ENCODE measurements at places on chromosomes 2 and 18.

GRCh38 chr2:121125350-121125749 is 159.7 kb downstream of the TFCP2L1 start:
- no peak for DNase-seq

DNA sequence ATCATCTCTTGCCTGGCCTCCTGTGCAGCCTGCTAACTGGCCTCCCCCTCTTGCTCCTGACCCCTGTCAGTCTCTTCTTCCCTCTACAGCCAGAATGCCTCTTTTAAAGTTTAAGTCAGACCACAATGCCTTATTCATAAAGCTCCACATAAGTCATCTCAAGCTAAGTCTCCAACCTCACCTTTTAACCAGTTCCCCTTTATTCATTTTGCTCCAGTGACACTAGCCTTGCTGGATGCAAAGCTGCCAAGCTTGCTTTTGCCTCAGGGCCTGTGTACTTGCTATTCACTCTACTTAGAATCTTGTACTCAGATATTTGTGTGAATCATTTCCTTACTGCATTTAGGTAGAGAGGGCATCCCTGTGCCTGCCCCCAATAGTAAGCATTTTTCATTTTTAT is 180.9 kb downstream of the PDE1A start:
- DNase-seq = no peak

- DNase-seq = no peak
These were observed 406.1 kb upstream of the SOX11 start for GRCh38 chr2:5285872-5286769.

DNA sequence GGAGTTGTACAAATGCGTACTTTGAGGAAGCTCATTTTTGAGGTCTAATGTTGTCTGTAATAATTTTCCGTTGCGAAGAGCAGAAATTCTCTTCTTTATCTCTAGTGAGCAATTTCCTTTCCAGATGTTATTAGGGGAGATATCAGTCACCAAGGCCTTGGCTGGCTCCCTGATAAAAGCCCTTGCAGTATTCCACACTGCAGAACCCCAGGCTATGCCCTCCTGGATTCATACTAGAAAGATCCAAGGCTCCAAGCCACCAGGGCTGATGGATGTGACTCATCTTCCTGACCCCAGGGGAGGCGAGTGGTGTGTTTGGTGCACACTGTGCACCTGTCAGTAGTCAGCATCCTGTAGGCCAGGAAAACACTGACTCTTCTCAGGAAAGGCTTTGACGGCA is 34.7 kb downstream of the INO80C start:
- no peak for DNase-seq

DNA sequence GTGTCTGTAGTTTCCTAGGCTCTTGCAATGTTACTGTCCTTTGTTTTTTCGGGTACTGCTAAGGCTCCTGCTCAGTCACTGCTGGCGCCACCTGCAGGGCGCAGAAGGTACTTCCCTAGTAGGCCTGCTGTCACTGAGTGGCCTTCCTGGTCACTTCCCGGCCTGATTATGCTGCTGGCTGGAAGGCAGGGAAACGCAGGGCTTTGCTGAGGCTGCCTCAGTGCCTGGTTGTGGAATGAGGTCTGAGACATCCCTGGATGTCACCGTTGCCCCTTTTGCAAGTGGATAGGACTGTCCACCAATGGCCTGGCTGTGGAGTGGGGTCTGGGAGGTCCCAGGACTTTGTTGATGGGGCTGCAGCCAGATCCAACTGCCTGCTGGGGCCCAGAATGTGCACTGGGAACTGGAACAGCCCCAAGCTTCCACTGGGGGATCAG is 13.1 kb downstream of the DAW1 start:
- DNase-seq = peak; percentile 56

DNA sequence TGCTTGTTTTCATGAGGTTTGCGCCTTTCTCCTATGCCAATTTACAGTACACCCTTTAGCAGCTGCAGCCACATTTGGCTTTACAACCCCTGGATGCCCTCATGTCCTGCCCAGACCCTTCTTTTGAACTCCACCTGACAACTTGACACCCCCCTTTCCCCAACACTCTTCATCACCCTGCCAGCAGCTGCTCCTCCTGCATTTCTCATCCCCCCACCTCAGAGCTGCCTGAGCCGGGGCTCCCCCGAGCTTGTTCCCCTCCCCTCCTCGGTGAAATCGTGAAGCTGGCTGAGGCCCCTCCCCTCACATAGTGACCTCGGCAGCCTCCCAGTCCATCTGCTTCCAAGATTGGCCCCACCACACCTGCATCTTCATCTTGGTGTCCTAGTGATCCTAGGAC is 40.5 kb downstream of the LRRFIP1 start:
- DNase-seq = no peak

- DNase-seq = no peak
These were observed 32.7 kb downstream of the ALMS1 start for GRCh38 chr2:73418343-73418742.

DNA sequence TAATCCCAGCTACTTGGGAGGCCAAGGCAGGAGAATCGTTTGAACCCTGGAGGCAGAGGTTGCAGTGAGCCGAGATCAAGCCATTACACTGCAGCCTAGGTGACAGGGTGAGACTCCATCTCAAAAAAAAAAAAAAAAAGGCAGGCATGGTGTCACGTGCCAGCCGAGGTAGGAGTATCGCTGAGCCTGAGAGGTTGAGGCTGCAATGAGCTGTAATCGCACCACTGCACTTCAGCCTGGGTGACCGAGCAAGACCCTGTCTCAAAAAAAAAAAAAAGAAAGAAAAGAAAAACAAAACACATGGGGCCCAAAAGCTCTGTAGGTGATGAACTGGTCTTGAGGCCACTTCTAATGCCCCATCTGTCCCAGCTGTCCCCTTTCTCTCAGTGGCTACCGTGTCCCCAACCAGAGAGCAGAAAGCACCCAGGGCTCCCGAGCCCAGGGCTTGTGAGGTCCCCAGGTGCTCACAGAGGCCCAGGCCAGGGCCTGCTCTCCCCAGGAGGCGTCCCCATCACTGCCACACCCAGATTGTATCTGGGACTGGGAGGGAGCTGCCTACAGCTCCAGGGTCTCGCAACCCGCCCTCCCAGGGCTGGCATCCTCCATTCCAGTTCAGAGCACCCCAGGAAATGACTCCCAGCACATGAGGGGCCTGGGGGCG is 8.5 kb downstream of the KLHL30 start:
- no peak for DNase-seq

- DNase-seq = no peak
These were observed 59.6 kb downstream of the CABYR start for GRCh38 chr18:24198461-24198860.

DNA sequence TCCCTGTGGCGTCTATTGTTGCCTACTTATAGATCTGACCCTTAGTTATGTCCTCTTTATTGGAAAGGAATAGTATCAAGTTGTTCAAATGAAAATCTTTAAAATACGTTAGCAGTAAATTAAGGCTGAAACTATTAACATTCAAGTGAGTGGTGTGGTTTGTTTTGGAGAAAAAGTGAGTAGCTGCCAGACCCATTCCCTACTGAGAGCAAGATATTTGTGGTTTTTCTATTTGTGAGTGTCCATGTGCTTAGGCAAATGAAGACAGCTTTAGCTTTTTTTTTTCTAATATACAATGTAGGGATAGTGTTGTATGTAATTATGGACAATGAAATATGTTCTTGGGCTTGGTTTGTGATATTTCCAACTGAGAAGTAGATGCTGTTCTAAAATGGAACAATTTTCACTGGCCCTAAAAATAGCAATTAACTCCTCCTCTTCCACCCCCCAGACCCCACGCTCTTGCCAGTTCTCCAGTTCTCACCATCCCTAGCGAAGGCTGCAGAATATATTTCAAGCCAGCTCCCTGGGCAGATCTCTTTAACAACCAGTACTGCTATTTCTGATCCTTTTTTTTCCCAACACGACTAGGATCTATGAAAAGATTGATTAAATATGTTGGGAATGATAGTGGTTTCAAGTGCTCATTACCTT is 83.1 kb downstream of the CCDC85A start:
- no peak for DNase-seq

DNA sequence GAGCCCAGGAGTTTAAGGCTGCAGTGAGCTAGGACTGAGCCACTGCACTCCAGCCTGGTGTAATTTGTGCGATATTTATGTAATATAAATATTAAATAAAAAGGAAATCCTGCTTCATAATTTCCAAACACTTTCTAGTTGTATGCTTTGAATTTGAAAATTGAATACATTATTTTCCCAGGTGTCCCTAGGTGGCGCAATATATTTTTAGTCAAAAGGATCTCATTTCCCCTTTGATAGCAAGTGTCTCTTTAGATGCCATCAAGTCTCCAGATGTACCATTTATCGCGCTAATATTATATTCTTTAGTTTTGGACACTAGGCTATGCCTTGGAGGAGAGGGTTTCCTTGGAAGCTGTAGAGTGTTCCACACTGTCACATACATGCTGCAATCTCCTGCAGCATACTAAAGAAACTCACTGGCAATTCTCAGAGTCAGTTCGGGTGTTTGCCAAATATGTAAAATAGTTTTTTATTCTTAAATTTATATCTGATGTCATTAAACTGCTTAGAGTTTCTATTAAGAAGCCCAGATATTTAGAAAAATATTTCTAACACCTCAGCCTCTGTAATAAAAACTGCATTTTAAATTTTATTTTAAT is 5.6 kb upstream of the WDR7 start:
- DNase-seq = no peak

DNA sequence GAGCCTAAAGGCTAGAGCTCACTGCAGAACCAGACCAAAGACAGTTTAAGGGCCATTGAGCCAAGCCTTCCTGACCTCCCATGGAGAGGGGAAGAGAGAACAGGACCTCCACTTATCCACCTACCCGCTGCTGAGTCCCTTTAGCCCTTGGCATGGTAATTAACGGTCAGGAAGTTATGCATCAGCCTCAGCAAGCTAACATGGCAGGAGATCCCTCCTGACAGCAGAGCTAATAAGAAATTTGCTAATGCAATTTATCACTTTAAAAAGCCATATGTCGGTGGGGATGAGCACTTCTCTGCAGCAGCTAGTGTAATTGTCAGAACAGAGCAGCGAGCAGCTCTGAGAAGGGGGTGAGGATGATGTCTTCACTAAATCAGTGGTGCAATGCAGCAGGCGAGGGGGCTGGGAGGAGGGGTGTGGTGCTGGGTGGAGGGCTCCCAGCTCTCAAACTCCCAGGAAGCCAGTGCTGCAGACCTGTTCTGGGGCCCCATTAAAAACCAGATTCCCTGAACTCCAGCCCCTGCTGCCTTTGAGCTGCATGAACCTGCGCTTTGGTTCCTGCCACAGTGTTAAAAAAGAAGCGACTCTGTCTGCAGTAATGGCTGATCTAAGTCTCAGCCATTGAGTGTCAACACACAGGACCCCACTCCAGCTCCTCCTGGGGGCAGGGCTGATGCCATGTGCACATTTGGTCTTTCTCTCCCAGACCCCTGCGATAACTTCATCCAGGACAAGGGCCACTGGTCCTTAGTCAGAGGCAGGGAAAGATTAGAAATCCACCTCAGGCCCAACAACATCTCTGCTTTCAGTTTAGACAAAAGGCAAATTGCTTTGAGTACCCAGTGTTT is 84.2 kb upstream of the STPG4 start:
- no peak for DNase-seq

GRCh38 chr18:28108814-28109213 is 68.1 kb downstream of the CDH2 start:
- DNase-seq = no peak

GRCh38 chr2:101274142-101274541 is 21.5 kb downstream of the CNOT11 start:
- DNase-seq = no peak

GRCh38 chr2:4585057-4585635 is 881.8 kb downstream of the DCDC2C start:
- DNase-seq = no peak

DNA sequence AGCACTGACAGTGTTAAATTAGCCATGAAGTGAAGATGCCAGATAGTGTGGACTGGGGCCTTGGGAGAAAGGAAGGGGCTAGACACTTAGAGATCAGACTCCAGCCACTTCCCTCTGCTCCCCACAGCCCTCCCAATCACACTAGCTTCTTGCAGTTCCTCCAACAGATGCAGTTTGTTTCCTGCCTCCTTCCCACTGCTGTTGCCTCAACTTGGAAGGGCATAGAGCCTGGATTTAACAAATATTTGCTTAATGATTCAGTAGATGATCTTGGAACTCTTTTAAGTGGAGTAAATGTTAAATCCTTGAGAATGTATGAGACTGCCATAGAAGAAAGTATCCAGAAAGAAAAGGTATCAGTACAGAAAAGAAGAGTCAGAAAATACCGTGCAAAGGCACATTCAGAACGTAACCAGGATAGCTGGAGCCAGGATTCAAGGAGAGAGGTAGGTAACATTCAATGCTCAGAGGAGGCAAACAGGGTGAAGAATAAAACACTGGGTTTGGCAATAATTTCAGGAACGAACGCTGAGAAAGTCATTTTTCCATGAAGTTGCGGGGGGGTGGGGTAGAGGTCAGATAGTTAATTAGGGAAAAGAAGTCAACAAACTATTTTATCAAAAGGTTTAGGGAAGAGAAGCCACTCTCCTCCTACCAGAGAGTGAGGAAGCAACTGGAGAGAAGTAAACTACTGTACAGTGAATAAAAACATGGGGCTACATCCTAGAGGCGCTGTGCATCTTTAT is 1.3 kb upstream of the BZW1 start:
- DNase-seq = no peak

DNA sequence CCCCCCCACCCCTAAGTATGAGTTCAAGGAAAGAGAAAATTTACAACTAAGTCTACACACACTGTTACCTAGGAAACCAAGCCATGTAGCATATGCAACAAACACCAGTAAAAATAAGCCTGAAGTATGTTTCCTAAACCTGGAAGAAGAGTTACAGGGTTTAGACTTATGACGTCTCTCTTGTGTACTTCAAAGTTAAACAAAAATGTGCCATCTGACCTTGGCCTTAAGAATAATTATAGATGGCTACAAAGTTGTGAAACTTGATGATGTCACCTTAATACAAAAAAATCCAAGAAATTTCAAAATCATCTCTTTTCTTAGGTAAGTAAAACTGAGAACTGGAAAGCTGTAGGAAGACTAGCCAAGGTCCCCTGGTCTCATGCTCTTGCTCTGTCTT is 297.6 kb upstream of the NRXN1 start:
- no peak for DNase-seq

DNA sequence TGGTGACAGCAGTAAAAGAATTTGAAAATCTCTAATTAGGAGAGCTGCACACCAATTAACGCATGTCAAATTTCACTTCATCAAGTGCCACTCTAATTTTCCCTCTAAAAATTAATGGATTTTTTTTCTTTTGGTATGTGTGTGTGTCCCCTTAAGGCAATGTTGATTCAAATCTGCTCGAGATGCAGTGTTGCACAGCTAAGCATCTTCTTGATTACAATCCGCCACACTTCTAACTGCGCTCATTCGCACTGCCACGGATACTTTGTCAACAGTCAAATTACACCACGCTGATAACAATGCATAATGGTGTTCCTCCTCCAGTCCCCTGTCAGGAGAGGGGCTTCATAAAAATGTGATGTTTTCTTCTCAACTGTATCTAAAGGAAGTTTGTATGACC is 261.4 kb downstream of the MEIS1 start:
- no peak for DNase-seq
